Spleen (tissue), 13 donors: ENCODE measurements at places on chromosomes 4 and X. TPM values are rescaled to one million over a fixed set of nuclear protein-coding genes. Genes with fewer than 3 reads are reported as not detected.
A peak's percentile ranks its signal among the peaks of the same experiment; 100 is the strongest.

GRCh38 chr4:183326853-183327252 lies 4.6 kb upstream of the CLDN24 start:
- DNase-seq, result no peak
- no peaks in the 10 kb centered on the region for H3K36me3 ChIP-seq
- H3K27me3 ChIP-seq, result no peaks in the 10 kb centered on the region
- H3K4me3 ChIP-seq, result no peak overlapping the region
- no peaks in the 10 kb centered on the region for H3K4me1 ChIP-seq

- H3K4me1 ChIP-seq, result no peaks in the 10 kb centered on the region
- no peak for DNase-seq
- H3K36me3 ChIP-seq, result no peaks in the 10 kb centered on the region
- H3K4me3 ChIP-seq, result no peak overlapping the region
Observed at GRCh38 chr4:138845054-138845453, 170.5 kb upstream of the NOCT start.

- no peak overlapping the region for H3K4me3 ChIP-seq
- no peak for DNase-seq
- no peaks in the 10 kb centered on the region for H3K27me3 ChIP-seq
- H3K27ac ChIP-seq, result no peak overlapping the region
- no peaks in the 10 kb centered on the region for H3K36me3 ChIP-seq
- no peaks in the 10 kb centered on the region for H3K4me1 ChIP-seq
Observed at GRCh38 chr4:4673070-4673469, 131.2 kb upstream of the STX18 start.

DNA sequence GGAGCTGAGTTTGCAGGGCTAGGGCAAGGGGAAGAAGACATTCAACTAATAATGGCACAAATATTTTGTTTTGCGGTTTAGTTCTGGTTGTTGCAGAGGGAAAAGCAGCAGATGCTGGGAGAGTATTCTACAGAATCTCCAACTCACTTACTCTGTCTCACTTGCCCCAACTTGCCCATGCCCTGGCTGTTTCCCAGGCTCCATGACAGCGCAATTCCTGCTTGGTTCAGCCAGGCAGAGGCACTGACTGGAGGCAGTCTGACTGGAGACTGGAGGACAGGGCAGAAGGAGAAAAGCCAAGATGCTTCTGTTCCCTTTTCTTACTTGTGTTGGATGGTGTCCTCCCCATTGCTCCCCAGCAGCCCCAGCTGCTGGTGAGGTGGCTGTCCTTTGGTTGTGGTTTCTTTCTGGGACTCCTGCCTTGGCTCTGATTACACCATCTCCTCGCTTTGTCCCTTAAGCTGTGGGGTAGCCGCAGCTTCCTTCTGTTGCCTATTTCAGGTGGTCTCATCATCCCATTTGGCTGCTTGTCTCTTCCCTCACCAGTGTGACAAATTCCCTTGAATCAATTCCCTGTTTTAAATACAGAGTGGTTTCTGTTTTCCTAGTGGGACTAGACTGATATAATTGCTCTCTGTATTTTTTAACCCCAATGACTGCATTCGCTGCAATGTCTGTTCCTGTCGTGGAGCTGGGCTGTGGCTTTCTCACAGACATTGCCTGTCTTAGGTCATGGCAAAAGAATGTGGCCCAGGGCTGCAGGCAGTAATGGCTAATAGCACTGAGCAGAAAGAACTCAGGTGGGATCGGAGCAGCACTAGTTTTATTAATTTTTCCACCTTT lies 24.2 kb upstream of the RASL11B start:
- H3K4me3 ChIP-seq, result no peak overlapping the region
- H3K4me1 ChIP-seq, result no peaks in the 10 kb centered on the region
- H3K36me3 ChIP-seq, result no peaks in the 10 kb centered on the region
- H3K27me3 ChIP-seq, result no peaks in the 10 kb centered on the region

DNA sequence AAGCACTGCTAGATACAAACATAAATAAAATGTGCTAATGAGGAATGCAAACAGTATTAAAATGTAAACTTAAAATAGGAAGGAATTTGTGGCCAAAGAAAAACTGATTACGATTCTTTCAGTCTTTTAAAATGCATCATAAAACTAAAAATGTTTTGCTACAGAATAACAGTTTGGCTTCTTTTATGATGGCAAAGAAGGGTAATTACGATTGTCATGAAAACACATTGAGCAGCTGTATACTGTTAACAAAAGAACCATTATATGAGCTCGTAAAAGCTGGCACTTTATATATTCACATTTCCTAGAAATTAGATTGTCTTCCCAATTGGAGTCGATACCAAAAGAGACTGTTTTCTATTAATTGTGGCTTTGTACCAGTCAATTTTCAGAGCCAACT lies 290.4 kb downstream of the NR3C2 start:
- no peaks in the 10 kb centered on the region for H3K27me3 ChIP-seq
- no peak for DNase-seq
- H3K4me3 ChIP-seq, result no peak overlapping the region
- H3K27ac ChIP-seq, result no peak overlapping the region
- H3K36me3 ChIP-seq, result no peaks in the 10 kb centered on the region

GRCh38 chrX:2398064-2398656 lies 102.6 kb downstream of the DHRSX start:
- no peak overlapping the region for H3K27ac ChIP-seq
- no peak for DNase-seq
- H3K27me3 ChIP-seq, result no peaks in the 10 kb centered on the region
- peaks cover 41% of the 10 kb centered on the region for H3K36me3 ChIP-seq

- H3K4me1 ChIP-seq, result no peaks in the 10 kb centered on the region
- no peak for DNase-seq
- H3K27me3 ChIP-seq, result no peaks in the 10 kb centered on the region
- H3K36me3 ChIP-seq, result no peaks in the 10 kb centered on the region
- H3K4me3 ChIP-seq, result no peak overlapping the region
Observed at GRCh38 chr4:179248821-179249220, 1806.6 kb upstream of the AGA start.

GRCh38 chrX:131081772-131082740 lies 23.9 kb downstream of the ARHGAP36 start:
- H3K4me3 ChIP-seq, result no peak overlapping the region
- H3K4me1 ChIP-seq, result no peaks in the 10 kb centered on the region
- no peak overlapping the region for H3K27ac ChIP-seq
- H3K36me3 ChIP-seq, result no peaks in the 10 kb centered on the region

ELMOD2 gene
- total RNA-seq, result 21.1 TPM

DNA sequence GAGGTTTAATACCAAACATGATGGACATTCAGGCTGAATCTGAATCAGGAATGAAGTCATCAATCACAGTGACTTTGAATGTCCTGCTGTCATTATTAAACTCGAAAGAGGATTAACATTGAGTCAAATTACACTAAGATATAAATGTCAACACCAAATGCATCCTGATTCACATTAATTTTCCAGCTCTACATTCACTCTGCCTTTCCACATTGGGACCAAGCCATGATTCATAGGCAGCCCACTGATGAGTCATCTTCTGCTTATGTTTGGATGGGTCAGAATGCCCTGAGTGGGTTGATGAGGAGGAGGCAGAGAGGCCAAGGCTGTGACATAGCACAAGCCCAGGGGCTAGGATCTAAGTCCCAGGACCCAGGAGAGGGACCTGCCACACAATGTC lies 247.6 kb upstream of the RPS6KA3 start:
- H3K36me3 ChIP-seq, result no peaks in the 10 kb centered on the region
- H3K27ac ChIP-seq, result no peak overlapping the region
- no peak overlapping the region for H3K4me3 ChIP-seq
- H3K27me3 ChIP-seq, result peaks cover 3% of the 10 kb centered on the region

DNA sequence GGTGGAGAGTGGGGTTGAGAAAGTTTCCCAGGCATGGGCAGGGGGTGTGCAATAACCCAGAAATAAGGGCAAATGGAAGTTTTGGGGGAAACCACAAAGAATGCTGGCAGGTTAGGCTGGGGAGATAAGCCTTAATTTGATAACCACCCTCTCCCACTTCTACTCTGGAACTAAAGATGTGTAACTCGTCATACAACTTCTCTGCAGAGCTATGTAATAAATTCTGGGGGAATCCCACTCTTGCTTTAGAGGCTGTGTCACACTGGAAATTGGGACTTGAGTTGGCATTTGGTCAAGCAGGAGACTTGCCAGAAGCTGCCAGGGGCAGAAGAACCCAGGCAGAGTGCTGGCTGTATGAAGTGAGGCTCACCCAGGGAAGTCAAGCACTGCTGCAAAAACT lies 170.9 kb upstream of the CPEB2 start:
- no peak overlapping the region for H3K27ac ChIP-seq
- no peaks in the 10 kb centered on the region for H3K4me1 ChIP-seq
- DNase-seq, result no peak
- no peaks in the 10 kb centered on the region for H3K36me3 ChIP-seq

FGFR3 gene
- 4.0 TPM for total RNA-seq

GRCh38 chr4:139142087-139142486 lies 34.9 kb downstream of the ELF2 start:
- H3K36me3 ChIP-seq, result peaks cover 7% of the 10 kb centered on the region
- no peaks in the 10 kb centered on the region for H3K27me3 ChIP-seq
- no peak for DNase-seq
- no peak overlapping the region for H3K4me3 ChIP-seq
- H3K27ac ChIP-seq, result no peak overlapping the region
- H3K4me1 ChIP-seq, result peaks cover 61% of the 10 kb centered on the region

GRCh38 chr4:171588051-171588545 lies 225.1 kb upstream of the GALNTL6 start:
- H3K4me3 ChIP-seq, result no peak overlapping the region
- H3K4me1 ChIP-seq, result no peaks in the 10 kb centered on the region
- no peaks in the 10 kb centered on the region for H3K36me3 ChIP-seq
- H3K27ac ChIP-seq, result no peak overlapping the region
- DNase-seq, result no peak
- H3K27me3 ChIP-seq, result no peaks in the 10 kb centered on the region

SCML2 gene
- total RNA-seq, result 1.7 TPM

DNA sequence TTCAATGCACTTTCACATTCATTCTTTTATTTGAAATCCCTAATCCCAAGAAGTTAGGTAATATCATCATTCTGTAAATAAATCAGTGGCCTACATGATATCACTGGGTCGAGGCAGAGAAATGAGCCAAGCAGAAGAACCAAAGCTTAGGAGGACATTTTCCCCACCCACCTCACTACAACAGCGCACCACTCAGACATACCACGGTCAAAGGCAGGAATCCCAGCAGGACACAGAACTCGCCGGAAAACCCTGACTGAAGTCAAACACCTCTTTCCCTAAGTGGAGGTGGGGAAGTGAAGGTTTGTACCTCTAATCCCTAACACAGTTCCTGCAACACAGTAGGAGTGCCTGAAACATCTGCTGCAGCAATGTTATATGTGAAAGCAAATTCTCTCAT lies 21.5 kb downstream of the RELL1 start:
- no peaks in the 10 kb centered on the region for H3K27me3 ChIP-seq
- H3K4me1 ChIP-seq, result peaks cover 34% of the 10 kb centered on the region
- no peak overlapping the region for H3K4me3 ChIP-seq

DNA sequence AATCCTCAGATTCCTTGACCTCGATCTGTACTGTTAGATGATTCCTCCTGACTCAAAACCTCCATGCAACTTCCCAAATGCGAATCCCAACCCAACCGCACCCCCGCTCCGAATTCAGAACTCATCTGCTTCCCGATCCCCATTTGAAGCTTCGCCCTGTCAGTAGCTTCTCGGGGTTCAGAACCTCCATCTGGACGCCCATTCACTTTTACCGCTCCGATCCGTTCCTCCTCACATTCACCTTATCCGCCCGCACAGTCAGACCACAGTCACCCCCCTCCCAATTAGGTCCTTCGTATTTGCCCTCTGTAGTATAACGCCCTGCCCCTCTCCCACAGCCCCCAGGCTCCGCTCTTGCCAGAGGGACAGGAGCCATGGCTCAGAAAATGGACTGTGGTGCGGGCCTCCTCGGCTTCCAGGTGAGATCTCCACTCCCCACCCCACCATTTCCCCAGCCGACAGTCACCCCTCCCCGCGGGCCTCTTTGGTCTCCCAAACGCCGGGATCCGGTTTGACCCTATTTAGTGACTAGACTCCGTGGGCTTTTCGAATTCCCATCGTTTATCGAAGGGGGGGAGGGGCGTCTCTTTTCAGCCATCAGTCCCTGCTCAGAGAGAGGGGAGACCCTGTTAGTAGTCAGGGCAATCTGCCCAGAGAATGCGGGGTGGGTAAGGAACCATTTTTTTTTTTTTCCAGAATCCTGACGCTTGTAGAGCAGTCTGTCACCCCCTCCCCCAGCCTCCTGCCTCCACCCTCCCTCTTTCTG lies 691 bp downstream of the MAGED1 start:
- H3K36me3 ChIP-seq, result peaks cover 7% of the 10 kb centered on the region
- no peak for DNase-seq
- H3K4me3 ChIP-seq, result peak overlapping the region; percentile 54
- H3K27me3 ChIP-seq, result no peaks in the 10 kb centered on the region
- peaks cover 28% of the 10 kb centered on the region for H3K4me1 ChIP-seq

DNA sequence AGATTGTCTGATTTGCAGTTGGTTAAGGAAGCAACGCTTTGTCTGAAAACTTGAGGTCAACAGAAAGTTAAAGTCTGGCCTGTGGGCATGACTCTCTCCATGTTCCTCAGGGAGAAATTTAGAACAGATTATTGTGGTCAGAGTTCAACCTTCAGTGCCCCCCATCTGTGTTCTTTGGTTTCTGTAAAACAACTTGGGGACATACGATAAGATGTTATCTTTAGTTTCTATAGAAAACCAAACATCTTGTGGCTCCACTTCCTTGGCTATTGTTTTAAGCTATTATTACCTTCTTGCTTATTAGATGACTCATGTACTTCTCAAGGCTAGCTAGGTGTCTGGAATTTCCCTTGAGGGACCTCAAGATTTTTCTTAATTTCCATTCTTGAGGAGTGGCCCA lies 507.7 kb downstream of the PDHA2 start:
- H3K36me3 ChIP-seq, result no peaks in the 10 kb centered on the region
- no peaks in the 10 kb centered on the region for H3K4me1 ChIP-seq
- DNase-seq, result no peak
- no peaks in the 10 kb centered on the region for H3K27me3 ChIP-seq
- H3K27ac ChIP-seq, result no peak overlapping the region
- no peak overlapping the region for H3K4me3 ChIP-seq

- no peak overlapping the region for H3K4me3 ChIP-seq
- no peaks in the 10 kb centered on the region for H3K4me1 ChIP-seq
- H3K27me3 ChIP-seq, result no peaks in the 10 kb centered on the region
- no peak overlapping the region for H3K27ac ChIP-seq
- no peaks in the 10 kb centered on the region for H3K36me3 ChIP-seq
Observed at GRCh38 chrX:26954029-26954428, 509.1 kb downstream of the PPP4R3C start.

ADH1A gene
- not detected for total RNA-seq

- H3K4me3 ChIP-seq, result no peak overlapping the region
- no peak overlapping the region for H3K27ac ChIP-seq
- no peaks in the 10 kb centered on the region for H3K4me1 ChIP-seq
- no peaks in the 10 kb centered on the region for H3K36me3 ChIP-seq
- no peak for DNase-seq
Observed at GRCh38 chr4:103085555-103086196, 9.1 kb upstream of the SLC9B2 start.

GRCh38 chr4:152729466-152729865 lies 49.7 kb upstream of the TMEM154 start:
- H3K36me3 ChIP-seq, result no peaks in the 10 kb centered on the region
- no peak for DNase-seq
- H3K4me1 ChIP-seq, result no peaks in the 10 kb centered on the region

GRCh38 chr4:149218672-149219071 lies 597.0 kb downstream of the IQCM start:
- no peak overlapping the region for H3K27ac ChIP-seq
- no peaks in the 10 kb centered on the region for H3K27me3 ChIP-seq
- H3K36me3 ChIP-seq, result no peaks in the 10 kb centered on the region
- H3K4me1 ChIP-seq, result no peaks in the 10 kb centered on the region
- H3K4me3 ChIP-seq, result no peak overlapping the region

ZNF141 gene
- 29.0 TPM for total RNA-seq

- H3K36me3 ChIP-seq, result peaks cover 3% of the 10 kb centered on the region
- no peak overlapping the region for H3K4me3 ChIP-seq
- DNase-seq, result no peak
- H3K27me3 ChIP-seq, result no peaks in the 10 kb centered on the region
Observed at GRCh38 chr4:168854350-168854921, 155.6 kb downstream of the CBR4 start.
